Cortex of kidney (tissue), 1 donor: ENCODE measurements at places on chromosomes 16 and 17.

- no peak for DNase-seq
These were observed 5.3 kb upstream of the KAT7 start for GRCh38 chr17:49783071-49783715.

- DNase-seq: no peak
These were observed 151.2 kb upstream of the AXIN2 start for GRCh38 chr17:65712383-65713267.

DNA sequence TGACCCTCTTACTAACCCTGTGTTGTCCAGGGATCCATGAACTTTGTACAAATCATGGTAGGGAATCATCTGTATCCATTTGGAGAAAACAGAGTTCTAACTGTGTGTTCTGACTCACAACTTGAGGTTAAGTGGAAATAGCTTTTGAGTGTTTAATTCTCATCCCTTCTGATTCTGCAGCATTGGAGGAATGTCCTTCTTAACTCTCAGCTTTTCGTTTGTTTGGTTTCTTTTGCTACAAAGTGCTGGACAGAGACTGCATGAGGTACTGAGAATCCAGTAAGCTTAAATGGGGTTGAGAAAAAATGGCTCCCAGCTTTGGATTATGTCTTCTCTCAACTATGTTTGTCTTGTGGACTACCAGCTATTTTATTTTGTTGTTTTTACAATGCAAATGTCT is 352.1 kb upstream of the KIF2B start:
- no peak for DNase-seq

- DNase-seq: no peak
These were observed 44.8 kb upstream of the HSBP1 start for GRCh38 chr16:83762992-83763358.

GRCh38 chr17:78915872-78916632 is 9.1 kb downstream of the TIMP2 start:
- no peak for DNase-seq

GRCh38 chr17:7001318-7001961 is 5.6 kb downstream of the ALOX12 start:
- DNase-seq: no peak

DNA sequence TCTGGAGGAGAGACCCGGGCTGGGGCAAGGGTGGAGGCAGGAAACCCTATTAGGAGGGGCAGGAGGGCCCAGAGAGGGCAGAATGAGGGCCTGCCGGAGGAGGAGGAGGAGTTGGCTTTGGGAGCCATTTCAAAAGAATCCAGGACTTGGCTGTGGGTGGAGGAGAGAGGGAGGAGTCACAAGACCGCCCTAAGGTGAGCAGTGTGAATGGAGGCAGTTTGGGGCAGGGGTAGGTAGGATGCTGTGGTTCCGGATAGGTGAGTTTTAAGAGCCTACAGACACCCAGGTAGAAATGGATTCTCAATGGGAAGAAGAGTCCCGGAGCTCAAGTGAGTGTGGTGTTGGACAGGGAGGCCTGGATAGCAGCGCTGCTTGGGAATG is 80.3 kb downstream of the ARHGAP23 start:
- DNase-seq: no peak

- no peak for DNase-seq
These were observed 322.0 kb downstream of the MAF start for GRCh38 chr16:79278506-79278905.

GRCh38 chr16:81633680-81634379 is 145.3 kb upstream of the PLCG2 start:
- DNase-seq: no peak

GRCh38 chr16:4385066-4385788 is 13.6 kb downstream of the VASN start:
- DNase-seq: no peak

- DNase-seq: no peak
These were observed 43.4 kb downstream of the CPD start for GRCh38 chr17:30422171-30422570.

GRCh38 chr16:86324320-86324719 is 186.0 kb upstream of the FOXF1 start:
- DNase-seq: no peak

- DNase-seq: no peak
These were observed 49.1 kb downstream of the TNRC6C start for GRCh38 chr17:78007647-78008046.

DNA sequence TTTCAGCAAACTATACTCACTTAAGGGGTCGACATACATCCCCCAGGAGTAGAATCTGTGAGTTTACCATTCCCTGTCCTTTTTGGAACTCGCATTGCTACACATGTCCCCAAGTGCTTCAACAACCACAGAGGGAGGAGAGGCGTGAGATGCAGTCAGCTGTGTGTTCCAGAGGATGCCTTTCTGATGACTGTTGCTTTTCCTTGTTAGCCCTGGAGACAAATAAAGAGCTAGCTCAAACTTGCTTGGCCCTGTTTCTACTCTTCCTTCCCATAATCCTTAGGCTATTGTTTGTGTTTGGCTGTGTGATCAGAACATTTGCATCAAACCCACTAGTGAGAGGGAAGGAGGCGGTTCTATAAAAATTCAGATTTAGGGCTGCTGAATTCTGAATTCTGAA is 264.0 kb downstream of the ENGASE start:
- no peak for DNase-seq

DNA sequence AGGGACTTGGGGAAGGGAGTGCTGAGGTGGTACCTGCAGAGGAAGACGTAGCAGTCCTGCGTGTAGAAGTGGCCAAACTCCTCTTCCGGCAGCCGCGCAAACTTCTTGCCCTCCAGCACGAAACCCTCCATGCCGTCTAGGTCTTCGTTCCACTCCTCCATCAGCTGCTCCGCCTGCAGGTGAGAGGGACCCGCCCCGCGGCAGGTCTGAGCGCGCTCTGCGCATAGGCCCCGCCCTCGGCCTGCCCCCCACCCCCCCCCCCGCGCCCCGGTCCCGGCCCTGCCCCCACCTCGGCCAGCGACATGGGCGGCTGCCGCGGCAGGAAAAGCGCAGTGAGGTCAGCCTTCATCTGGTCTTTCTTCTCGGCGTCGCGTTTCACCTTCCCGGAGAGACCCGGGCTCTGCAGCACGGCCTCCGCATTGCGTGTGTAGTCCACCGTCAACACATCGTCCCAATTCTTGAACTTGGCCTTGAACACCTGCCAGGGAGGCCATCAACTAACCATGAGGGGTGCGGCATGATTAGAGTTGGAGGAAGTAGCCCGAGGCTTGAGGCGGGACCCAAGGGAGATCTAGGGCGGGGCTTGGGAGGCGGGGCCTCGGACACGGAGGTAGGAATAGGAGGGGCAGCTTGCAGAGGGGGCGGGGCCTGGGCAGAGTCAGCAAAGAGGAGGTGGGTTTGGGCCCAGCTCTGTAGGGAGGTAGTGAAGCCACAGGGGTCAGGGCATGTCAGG is 11.5 kb downstream of the FLII start:
- DNase-seq: no peak

DNA sequence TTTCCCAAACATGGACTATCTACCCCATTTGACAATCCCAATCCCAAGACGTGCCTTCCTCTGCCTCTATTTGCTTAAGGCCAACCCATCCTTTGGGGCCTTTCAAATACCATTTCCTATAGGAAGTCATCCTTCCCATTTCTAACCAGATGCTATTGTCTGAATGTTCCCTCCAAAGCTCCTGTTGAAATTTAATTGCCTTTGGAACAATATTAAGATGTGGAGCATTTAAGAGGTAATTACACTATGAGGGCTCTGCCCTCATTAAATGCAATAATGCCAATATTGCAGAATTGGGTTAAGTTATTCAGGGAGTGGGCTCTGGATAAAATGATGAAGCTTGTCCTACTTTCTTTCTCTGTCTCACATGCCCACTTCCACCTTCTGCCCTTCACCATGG is 125.4 kb downstream of the ASIC2 start:
- no peak for DNase-seq
